NCI-H345 (cell line): ENCODE measurements at places on chromosomes 4 and X.

GRCh38 chrX:153763298-153763932, 634 bp upstream of the PLXNB3 start:
- DNase-seq = no peak

GRCh38 chrX:1661048-1661921, 46.4 kb downstream of the ASMT start:
- no peak for DNase-seq

- DNase-seq = no peak
Observed at GRCh38 chr4:14513471-14513870, 488.8 kb upstream of the CPEB2 start.

DNA sequence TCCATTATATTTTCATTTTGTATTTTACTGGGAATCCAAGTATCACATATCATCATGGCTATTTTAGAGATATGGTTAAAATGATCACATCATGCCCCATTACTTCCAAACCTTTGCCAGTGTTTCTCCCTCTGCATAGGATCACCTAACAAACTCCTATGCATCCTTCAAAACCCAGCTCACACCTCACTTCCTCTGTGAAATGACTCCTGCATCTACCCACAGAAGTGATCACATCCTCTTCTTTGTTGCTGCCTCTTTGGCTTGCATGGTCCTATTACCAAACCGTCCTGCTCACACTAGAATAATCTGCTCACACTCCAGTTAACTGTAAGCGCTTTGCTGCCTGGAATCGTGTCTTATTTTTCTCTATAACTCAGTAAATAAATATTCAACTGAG, 74.7 kb upstream of the C4orf50 start:
- no peak for DNase-seq

GRCh38 chr4:143343276-143343831, 6.7 kb downstream of the GAB1 start:
- no peak for DNase-seq
